ENCODE measurements at places on chromosomes 16 and 17.

DNA sequence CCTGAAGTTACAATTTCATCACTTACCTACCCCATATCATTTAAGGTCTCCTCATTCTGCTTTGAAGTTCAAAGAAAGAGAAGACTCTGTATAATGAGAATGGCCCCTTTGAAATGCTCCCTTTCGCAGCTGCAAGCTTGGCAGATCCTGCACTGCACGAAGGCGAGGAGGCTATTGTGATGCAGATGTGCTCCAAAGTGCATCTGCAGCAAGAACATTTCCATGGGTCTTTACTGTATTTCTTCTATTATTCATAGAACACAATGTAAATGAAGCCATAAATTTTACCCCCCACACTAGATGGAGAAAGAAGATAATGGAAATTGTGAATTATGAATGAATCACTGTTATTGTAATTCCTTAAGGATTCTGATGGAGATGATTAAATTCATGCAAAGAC, 178.7 kb downstream of the CHD9NB start:
- DNase-seq: no peak

DNA sequence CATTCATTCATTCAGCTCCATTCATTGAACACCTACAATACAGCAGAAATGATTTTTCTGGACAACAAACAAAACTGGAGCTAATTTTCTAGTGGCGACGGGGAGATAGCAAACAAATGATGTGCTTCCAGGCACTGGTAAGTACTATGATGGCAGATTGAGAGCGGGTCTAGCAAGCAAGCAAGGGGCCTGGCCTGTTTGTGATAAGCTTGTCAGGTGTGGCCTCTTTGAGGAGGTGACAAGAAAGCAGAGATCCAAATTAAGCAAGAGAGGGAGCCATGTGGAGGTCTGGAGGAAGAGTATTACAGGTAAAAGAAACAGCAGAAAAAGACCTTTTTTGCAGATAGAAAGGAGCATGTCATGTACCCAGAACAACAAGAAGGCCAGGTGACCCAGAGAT, 216.1 kb upstream of the CPHXL start:
- no peak for DNase-seq

DNA sequence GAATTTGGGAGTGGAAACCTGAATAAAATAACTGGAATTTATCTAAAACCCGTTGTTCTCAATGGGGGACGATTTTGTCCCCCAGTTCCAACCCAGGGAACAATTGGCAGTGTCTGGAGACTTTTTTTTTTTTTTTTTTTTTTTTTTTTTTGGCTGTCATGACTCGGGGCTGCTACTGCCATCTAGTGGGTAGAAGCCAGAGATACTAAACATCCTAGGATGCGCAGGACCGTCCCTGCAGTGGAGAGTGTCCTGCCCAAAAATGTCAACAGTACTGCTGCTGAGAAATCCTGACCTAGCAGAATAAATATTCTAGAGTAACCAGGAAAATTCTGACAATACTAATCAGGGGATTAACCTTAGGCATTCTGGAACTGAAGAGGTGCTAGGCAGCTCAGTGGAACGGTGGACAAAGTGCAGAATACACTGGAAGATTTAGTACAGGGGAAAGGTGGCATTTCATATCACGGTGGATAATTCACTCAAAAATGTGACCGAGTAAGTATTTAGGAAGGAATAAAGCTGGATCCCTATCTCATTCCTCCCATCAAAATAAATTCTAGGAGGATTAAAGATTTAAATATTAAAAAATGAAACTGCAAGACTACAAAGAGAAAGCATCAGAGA, 107.6 kb downstream of the SPECC1 start:
- peak; percentile 58 for DNase-seq

- DNase-seq: no peak
Measured at GRCh38 chr16:67649494-67649931, 4.6 kb downstream of the CARMIL2 start.

GRCh38 chr17:69967910-69968411, 107.1 kb upstream of the KCNJ16 start:
- DNase-seq: no peak

DNA sequence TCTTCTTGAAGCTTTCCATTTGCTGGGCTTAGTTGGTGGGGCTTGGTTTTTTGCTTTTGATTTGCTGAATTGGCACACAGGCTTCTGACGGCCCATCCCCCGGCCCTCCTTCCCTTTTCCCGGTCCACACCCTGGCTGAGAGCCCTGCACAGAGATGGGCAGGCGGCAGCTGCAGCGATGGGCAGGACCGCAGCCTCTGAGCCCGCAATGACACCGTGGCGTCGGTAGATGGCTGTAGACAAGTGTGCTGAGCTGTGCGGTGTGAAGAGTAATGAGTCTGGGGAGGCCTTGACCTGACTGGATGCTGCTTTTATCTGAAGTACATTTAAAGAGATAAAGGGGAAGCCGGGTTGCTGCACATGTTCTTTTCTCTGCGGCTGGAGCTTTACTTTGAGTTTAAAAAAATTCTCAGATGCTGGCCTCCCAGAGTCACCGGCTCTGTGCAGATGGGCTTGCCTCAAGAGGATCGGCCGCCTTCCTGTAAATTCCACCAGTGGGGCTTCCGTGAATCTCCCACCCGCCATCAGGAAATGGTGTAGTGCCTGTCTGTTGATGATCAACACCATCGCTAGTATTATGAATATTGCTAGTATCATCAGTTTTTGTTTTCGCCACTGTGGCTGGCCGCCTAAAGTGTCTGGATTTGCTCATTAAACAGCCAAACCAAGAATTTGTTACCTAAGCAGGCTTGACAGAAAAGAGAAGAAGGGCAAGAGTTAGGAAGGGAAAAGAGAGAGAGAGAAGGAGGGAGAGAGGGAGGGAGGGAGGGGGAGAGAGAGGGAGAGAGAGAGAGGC, 245.6 kb upstream of the RBFOX1 start:
- no peak for DNase-seq

DNA sequence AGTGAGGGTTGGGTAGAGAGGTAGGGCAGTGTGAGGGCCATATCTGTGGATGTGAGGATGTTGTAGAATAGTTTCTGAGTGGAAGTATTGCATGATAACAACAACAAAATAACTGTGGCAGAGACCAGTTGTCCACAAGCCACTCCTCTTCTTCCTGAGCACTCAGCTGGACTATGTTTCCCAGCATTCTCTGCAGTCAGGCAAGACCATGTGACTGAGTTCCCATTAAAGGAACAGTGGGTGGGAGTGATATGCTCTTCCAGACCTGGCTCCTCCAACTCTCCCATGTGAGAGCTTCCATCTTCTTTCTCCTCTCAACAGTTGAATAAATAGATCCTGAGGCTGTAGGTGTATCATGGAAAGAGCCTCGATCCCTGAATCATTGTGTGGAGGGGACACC, 272.4 kb downstream of the CBLN1 start:
- DNase-seq: no peak

DNA sequence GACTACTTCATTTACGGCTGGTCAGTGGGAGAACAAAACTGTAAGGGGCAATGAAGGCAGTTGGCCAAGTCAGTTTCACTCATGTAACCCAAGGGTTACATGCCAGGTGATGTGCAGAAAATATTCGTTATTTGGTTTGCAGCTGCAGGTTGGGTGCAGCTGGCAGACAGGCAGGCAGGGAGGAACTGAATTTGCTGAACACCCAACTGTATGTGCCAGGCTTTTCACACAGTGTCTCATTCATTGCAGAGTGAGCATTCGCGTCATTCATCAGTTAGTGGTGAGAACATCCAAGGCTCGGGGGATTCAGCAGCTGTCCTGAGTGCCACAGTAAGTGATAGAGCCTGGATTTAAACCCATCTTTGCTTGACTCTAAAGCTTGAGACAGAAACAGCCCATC, 59.7 kb downstream of the ABCC6 start:
- DNase-seq: no peak

- DNase-seq: no peak
Measured at GRCh38 chr17:65294181-65294719, 157.1 kb downstream of the RGS9 start.

GRCh38 chr16:73036074-73036826, 11.7 kb downstream of the ZFHX3 start:
- peak; percentile 50 for DNase-seq

GRCh38 chr16:59684911-59685310, 950.8 kb upstream of the GOT2 start:
- DNase-seq: no peak

- DNase-seq: no peak
Measured at GRCh38 chr16:83002351-83003334, 375.9 kb downstream of the CDH13 start.

DNA sequence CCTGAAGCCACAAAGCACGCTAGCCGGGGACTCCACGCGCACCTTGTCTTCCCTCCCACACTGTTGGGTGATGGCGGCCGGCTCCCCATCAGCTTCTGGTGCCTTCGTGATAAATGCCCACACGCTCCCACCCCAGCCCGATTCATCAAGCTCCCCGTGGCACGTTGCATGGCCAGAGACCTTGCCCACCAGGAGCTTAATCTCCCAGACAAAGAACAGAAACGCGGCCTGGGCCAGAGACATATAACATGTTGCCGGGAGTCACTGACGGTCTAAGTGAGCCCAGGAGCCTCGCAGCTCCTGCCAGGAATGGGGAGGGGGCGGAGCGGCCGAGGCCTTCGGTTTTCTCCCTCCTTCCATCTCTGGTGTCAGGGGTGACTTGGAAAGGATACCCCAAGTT, 93.1 kb downstream of the SDK2 start:
- no peak for DNase-seq

DNA sequence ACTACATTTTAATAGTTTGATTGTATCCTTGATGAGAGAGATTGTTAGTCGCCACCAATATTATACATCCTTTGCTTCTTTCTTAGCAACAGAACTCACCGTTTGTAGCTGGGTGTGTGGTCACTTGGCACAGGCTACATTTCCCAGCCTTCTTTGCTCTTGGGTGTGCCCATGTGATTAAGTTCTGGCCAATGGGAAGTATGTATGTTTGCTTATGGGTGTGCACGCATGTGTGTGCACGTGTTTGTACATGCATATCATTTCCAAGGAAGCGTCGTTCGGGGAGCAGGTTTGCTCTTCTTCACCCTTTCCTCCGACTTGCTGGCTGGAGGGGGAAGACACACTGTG, 4.4 kb upstream of the SEC14L1 start:
- no peak for DNase-seq

GRCh38 chr17:71521724-71522123, 599.1 kb upstream of the SOX9 start:
- no peak for DNase-seq

GRCh38 chr16:6993544-6993943, 339.1 kb upstream of the RBFOX1 start:
- DNase-seq: no peak

DNA sequence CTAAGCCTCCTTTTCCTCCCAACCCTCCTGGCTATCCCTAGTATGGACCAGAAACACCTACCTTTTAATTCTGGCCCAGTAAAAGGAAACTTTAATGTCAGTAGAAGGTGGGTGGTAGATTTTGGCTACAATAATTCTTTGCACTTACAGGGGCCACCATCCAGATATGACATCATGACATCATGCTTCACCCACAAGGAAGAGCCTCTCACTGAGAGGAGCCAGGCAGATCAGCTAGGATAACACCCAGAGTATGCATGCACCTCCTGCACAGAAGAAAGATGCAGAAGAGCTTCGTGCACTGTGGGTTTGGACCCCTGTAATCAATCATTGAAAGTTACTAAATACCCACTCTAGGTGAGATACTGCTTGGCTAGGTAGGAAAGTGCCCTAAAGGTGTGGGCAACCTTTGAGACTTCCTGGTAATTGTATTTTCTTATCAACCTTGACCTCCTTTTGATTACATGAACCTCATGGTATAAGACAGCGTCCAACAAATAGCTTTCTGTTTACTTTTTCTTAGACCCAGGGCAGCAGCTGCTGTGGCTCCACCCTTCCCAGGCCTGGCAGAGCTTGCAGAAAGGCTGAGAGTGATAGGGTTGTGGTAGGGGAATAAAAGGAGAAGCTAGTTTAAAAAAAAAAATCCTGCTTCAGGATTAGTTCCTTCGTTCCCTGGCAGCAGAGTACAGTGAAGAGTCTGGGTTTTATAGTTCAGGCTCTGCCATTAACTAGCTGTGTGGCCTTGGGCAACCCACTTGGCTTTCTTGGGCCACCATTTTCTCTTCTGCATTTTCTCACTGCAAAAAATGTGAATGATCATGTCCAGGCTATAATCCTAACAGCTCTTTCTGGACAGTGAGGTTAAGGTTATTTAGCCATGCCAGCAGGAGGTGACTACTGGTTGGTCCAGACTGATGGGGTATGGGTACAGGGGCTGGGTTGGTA, 6.2 kb downstream of the MAP3K14 start:
- peak; percentile 43 for DNase-seq

- DNase-seq: no peak
Measured at GRCh38 chr17:48632579-48633265, 6.6 kb upstream of the HOXB9 start.

- DNase-seq: no peak
Measured at GRCh38 chr16:66473654-66474519, 46.8 kb downstream of the BEAN1 start.

DNA sequence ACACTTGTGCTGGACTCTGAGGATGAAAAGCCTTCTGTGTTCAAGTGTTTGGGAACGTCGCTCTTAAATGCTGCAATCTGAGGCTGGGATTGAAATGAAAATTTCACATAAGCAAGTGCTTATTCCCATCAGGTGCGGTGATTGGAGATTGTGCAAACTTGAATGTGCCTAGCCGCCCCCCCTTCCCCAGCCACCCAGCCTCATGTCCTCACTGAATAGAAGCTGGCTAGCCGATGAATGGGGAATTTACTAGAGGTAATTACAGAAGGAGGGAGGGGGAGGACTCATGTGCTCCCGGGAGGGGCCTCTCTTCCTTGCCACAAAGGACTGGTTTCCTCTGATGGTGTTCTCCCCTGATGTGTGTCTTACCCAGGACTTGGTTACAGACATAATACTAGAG, 544.8 kb upstream of the EEF2KMT start:
- no peak for DNase-seq

- DNase-seq: no peak
Measured at GRCh38 chr16:5874899-5875298, 777.3 kb upstream of the EEF2KMT start.

DNA sequence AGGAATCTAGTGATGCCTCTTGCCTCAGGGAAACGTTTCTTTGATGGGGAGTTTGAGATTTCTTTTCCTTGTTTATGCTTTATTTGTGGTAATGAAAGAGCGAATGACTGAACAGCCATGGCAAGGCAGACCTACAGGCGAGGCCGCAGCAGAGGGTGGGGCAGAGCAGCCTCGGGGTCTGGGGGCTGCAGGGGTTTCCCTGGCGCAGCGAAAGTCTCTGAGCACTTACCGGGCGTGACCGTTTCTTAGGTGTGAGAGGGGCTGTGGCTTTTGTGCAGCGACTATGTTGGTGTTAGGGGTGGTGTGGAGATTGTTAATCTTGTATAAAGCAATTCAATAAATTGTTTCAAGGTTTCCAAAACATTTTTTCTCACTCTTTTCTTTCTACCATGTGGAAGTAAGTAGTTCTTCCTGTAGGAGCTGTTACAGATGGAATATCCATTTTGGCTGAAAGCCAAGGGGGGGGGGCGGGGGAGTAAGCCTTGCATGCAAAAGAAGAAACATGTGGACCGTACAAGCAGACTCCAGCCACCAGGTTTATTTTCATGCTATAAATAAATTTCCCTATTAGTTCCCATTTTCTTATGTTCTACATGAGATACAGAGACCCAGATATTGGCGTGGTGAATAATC, 34.8 kb downstream of the UBN1 start:
- no peak for DNase-seq
